ENCODE measurements at places on chromosomes 12 and 14.

DNA sequence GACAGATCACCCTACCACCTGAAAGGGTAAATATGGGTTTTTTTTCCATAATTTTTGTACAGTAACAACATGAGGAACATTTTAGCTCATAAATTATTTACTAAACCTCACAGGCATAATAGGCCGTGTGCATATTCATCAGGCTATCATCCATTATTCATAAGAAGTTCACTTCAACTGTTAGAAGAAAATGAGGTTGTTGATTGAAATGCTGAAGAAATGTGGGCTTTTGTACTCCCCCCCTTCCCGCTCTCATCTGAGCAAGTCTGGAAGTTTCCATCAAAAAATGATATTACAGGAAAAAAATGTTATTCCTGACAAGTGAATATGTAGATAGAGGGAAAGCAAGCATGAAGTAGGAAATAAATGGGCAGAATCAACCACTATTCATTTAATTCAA lies 7.9 kb upstream of the POU6F1 start:
- DNase-seq = no peak

DNA sequence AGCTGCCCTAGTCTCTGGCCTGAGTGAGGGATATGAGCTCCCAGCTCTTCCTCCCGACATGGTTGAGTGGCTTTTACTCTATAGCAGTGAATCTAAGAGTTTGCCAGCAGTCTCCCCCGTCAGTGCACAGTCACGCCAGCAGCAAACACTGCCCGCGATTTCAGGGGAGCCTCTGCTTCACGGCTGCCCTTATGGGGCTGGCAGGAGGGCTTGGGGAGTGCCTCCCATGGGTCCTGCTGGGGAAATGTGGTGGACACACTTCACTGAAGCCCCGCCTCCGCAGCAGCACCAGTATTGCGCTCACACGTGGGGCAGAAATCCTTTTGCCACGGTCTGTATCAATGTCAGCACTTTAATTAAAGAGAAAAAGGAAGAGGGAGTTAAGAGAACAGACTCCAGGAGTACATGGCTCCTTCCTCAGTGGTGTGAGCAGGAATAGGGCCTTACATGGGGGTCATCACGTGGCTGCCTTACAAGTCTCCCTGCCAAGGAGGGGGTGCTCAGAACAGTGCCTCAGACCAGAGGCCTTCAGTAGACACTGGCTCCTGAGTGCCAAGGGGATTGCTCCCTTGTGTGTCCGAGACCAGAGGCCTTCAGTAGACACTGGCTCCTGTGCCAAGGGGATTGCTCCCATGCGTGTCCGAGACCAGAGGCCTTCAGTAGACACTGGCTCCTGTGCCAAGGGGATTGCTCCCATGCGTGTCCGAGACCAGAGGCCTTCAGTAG lies 55.7 kb downstream of the SFSWAP start:
- DNase-seq = no peak

GRCh38 chr14:24848102-24848790 lies 201.7 kb downstream of the STXBP6 start:
- DNase-seq = no peak

DNA sequence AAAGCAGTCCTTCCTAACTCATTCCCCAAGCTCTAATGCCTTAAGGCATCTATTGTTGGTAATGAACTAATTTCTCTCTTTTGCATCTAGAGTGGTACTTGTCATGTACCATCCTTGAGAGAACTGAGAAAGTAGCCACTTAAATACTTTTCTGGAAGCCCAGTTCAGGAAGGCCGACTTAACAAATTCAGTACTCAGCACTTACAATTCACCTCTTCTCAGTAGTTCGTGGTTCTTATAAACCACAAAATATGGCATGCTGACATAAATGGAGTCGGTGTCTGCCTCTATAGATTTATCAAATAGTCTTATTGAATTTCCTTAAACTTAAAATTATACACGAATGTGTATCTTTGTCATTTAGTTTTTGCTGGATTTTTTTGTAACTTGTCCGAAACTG lies 9.4 kb upstream of the COCH start:
- no peak for DNase-seq

GRCh38 chr14:100438271-100438670 lies 115.1 kb downstream of the SLC25A47 start:
- DNase-seq = no peak

DNA sequence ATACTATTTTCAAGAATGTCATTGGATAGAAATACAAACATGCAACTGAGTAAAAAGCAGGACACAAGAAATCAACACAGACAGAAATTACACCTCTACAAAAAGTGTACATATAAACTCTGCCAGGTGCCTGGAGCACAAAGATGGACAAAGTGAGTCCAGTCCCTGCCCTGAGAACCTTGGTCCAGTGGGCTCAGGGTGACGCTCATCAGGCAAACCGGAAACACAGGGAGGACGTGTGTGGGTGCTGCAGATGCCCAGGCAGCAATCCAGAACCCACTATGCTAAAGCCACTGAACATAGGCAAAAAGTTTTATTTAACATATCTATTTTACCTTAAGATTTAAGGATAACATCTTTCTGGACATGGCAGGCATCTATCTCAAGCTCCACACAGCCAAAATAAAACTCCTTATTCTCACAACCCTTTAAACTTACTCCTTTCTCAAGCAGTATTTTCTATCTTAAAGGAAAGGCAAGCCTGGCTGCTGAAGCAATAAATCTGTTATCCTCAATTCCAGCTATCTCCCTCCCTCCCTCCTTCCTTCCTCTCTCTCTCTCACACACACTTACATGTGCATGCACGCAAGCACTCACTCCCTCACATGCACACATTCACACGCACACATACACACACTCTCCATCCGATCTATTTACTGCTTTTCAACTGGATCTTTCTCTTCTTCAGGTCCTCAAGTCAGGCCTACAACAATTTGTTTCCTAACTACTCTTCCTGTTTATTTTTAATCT lies 10.2 kb downstream of the PPP1R13B start:
- DNase-seq = no peak

DNA sequence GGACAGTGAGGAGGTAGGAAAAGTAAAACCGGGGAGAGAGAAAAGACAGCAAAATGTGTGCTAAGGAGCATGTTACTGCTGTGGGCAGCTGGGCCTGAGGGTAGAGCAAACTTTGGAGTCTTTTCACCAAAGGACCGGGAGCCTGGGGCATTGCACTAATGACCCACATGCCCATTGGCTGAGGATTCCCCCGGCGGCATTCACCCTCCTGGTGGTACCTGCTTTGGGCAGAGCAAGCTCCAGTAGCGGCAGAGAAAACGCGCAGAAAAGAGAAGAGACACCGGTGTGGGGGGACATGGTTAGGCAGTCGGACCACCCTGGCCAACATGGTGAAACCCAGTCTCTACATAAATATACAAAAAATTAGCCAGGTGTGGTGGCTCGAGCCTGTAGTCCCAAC lies 83.4 kb upstream of the ESRRB start:
- no peak for DNase-seq

DNA sequence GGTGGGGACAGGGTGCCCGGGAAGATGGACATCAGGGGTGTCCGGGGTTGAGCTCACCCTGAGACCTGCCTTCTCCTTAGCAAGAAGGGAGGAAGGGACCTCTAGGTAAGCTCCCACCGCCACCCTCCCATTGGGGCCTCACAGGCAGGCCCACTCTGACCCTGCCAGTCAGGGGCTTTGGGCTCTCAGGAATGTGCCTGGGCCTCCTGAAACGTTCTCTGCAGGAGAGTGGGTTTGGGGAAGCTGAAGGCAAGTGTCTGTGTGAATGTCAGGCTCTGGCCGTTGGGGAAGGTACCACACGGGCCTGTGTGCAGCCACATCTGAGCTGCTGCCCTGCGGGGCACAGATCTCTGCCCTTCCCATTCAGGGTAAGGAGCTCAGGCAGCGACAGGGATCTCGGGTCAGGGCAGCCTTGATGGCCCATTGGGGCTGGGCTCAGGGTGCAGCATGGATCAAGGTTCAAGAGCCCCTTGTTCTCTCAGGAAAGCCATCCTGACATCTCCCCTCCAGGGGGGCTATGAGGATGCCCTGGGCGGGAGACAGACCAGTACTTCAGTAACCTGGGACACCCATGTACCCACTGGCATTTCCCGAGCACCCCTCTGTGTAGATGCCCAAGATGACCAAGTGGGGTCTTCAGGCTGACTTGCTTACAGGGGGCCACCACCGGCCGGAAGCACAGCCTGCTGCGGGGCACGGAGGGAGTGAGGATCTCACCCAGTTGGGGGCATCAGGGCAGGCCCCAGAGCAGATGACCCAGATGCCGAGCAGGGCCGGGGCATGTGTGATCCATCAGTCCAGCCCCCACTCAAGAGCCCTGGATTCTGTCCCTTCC lies 29.7 kb downstream of the FAM222A start:
- no peak for DNase-seq

DNA sequence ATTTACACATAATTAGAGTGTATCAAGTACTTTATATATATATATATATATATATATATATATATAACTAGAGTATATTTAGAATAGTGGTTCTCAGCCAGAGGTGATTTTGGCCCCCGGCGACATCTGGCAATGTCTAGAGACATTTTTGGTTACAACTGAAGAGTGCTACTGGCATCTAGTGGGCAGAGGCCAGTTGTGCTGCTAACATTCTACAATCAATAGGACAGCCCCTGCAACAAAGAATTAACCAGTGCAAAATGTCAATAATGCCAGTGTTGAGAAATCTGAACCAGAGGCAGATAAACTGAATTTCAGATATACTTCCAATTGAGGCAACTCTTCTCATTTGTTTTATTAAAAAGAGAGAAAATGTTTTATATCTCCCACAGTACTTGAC lies 8.9 kb downstream of the GTF2A1 start:
- DNase-seq = no peak

All from pulmonary artery endothelial cell (primary cell).